Suprapubic skin (tissue), 4 donors: ENCODE measurements at places on chromosomes 7 and 10.

DNA sequence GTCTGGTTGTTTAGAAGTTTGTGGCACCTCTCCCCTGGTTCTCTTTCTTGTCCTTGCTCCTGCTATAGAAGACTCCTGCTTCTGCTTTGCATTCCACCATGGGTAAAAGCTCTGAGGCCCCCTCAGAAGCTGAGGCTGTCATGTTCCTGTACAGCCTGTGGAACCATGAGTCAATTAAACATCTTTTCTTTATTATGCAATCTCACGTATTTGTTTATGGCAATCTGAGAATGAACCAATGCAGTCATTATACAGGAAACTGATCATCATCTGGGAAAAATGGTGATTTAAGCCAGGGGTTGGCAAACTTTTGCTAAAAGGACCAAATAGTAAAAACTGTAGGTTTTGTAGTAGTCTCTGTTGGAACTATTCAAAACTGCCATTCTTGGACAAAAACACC, 175.4 kb downstream of the CSTF2T start:
- DNase-seq, result no peak

- no peak for DNase-seq
Observed at GRCh38 chr7:77479536-77480088, 57.5 kb upstream of the PTPN12 start.

DNA sequence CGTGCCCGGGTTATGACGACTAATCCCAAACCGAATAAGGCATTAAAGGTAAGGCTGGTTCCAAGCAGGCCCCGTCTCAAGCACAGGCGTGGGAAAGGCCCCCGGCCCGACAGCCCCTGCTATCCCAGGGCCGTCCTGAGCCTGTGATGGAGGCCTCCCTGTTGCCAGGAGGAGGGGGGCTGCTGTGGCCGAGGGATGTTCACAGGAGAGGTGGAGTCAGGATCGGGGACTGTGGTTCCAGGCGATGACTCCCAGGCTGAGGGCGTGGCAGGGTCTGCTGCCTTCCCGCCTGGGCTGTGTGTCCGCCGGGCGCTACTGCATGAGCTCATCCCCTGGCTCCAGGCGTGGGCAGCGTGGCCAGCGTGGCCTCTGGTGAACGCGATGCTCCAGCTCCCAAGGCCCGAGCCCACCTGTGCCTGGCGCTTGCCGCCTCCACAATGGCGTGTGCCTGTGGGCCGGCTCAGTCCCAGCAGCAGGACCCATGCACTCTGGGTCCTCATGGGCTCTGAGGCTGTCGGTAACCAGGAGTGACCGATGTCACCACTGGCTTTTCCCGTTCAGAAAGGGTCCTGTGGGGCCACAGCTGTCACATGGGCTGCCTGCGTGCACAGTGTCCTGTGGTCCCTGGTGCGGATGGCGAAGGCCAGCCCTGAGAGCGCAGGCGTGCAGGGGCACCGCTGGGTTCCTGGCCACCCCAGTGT, 8.8 kb downstream of the MAFK start:
- DNase-seq, result no peak

DNA sequence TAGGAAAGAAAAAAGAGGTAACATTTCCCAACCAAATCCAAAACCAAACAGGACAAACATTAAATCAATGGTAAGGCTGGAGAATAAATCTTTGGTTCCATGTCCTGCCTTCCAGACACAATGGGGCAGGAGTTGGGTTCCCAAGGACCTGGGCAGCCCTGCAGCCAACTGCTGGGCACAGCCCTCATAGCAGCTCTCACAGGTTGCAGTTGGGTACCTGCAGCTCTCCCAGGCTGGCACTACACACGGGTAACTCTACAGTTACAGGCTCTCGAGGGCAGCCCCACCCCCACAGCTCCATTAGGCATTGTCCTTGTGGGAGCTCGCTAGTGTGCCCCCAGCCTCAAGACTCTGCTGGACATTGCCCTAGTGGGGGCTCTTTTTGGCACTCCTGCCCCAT, 7.5 kb downstream of the GRB10 start:
- DNase-seq, result no peak

GRCh38 chr7:16918288-16918895, 36.6 kb upstream of the AGR3 start:
- no peak for DNase-seq

GRCh38 chr10:103114876-103115275, 78.2 kb downstream of the NT5C2 start:
- no peak for DNase-seq

DNA sequence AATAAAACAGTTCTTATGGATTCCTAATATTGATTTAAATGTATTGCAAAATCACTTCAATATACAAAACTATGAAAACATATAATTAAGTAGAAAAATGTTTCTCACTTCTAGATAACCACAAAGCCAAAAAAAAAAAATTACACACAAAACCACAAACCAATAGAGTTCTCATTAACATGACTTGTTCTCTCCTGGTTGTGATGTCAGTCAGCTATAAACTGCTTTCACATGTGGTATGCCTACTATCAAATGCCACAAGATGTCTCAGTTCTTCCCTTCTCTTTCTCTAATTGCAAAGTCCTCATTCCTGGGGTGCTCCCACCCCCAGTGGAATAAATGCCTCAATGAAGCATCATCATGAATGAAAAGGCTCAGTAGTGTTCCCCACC, 16.6 kb downstream of the GNAI1 start:
- DNase-seq, result no peak

- no peak for DNase-seq
Observed at GRCh38 chr10:108454224-108454623, 1289.7 kb upstream of the SORCS1 start.

DNA sequence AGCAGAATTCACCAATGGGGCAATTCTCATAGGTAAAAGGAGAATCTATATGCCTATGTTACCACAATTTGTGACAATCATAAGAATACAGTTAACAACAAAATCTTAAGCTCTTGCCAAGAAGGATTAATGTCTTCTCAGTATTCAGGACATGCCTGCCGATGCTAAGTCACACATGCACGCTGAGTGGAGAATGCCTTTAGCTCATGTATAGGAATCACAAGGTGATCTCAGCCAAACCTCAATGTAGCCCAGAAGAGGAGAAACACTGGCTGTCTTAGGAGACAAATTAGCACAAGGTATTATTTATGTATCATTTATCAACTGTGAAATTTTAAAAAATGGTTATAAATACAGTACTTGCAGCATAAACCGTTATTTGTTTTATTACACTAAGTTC, 2.7 kb downstream of the HTR7 start:
- DNase-seq, result no peak

- no peak for DNase-seq
Observed at GRCh38 chr7:133412942-133413341, 160.1 kb downstream of the EXOC4 start.

- no peak for DNase-seq
Observed at GRCh38 chr10:79243181-79244067, 103.8 kb upstream of the PPIF start.

- no peak for DNase-seq
Observed at GRCh38 chr10:126561294-126561920, 109.1 kb downstream of the C10orf90 start.

- DNase-seq, result no peak
Observed at GRCh38 chr7:110803602-110804143, 287.3 kb upstream of the LRRN3 start.
